ENCODE measurements at places on chromosomes 6 and 20.

- DNase-seq = no peak
These were observed 33.0 kb upstream of the LRRN4 start for GRCh38 chr20:6086868-6087267.

GRCh38 chr6:160160929-160161646 is 39.5 kb downstream of the SLC22A1 start:
- DNase-seq = no peak

- DNase-seq = no peak
These were observed 3.3 kb downstream of the SLC17A2 start for GRCh38 chr6:25927178-25927577.

GRCh38 chr6:39416728-39417127 is 94.2 kb upstream of the KCNK16 start:
- DNase-seq = no peak

GRCh38 chr6:38797391-38797790 is 82.3 kb downstream of the DNAH8 start:
- no peak for DNase-seq

DNA sequence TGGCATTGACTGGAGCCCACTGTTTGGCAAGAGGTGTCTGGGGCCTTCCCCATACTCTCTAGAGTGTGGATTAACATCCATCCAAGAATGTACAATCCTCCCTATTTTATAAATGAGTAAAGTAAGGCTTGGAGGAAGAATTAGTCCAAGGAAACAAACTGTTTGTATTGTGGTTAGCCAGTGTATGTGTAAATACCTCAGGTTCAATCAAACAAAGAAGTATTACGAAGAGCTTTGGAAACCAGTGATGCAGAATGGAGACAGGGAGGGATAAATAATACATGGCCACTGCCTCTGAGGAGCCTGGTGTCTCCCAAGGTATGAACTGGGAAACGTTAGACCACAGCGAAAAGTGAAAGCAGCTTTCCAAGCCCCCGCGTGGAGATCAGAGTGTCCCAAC is 226.6 kb upstream of the RIN2 start:
- no peak for DNase-seq
